Stimulated activated CD8-positive, alpha-beta memory T cell treated with anti-CD3 and anti-CD28 coated beads, Interleukin-2, amount 100 ng/mL, for 48 hours (primary cell): ENCODE measurements at places on chromosomes 5 and 9.

DNA sequence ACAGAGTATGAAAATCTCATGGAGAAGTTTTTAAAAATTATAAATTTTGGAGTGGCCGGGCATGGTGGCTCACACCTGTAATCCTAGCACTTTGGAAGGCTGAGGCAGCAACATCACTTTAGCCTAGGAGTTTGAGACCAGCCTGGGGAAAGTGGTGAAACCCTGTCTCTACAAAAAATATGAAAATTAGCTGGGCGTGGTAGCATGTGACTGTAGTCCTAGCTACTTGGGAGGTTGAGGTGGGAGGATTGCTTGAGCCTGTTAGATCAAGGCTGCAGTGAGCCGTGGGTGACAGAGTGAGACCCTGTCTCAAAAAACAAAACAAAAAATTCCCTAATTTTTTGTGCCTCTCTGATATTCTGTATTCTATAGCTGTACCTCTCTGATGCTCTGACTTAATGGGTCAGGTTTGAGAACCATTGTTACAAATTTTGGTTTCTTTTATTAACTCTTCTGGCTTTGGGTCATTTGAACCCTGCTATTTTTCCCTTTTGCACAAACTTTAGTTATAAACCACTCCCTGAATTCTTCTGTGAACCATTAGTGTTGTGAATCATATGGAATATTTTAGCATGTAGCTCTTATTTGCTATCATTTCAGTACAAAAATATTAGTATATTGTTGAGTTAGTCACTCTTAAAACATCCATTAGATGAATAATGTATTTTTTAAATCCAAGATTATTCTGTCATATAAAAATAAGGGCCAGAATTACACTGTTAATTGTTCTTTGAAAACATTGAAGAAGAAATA, 51.0 kb downstream of the FER start:
- DNase-seq: no peak

GRCh38 chr9:91303741-91304415, 57.8 kb downstream of the AUH start:
- no peak for DNase-seq

GRCh38 chr5:120538149-120538548, 74.0 kb downstream of the PRR16 start:
- DNase-seq: no peak

- peak; percentile 25 for DNase-seq
These were observed 126.6 kb upstream of the IL12B start for GRCh38 chr5:159456722-159457465.

GRCh38 chr9:17852108-17852507, 273.2 kb downstream of the SH3GL2 start:
- DNase-seq: no peak

- no peak for DNase-seq
These were observed 290.6 kb upstream of the IRX4 start for GRCh38 chr5:2173151-2173834.

DNA sequence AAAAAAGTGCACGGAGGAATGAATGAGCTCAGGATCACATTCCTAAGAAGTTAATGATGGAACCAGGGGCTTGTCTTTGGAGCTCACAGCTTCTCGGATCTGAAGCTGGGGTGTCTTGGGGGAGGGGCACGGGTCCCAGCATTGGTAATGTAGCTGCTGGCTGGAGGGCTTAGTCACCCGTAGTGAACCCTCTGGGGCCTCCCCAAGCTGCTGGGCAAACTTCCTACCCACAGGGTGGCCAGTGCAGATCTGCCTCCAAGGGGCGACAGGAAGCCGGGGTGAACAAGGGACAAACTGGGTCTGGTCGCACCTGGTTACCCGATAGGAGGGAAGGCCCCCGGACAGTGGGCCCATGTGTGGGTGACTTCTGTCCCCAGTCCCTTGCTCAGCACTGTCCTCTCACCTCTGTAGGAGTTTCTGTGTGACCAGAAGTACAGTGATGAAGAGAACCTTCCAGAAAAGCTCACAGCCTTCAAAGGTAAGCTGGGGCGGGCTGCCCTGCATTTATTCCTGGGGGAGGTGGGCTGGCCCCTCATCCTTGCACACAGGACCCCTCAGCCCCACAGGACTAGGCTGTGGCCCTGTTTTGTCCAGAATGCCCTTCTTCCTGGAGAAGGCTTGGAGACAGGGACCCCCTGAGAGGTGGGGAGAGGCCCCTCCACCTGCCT, 14.1 kb upstream of the NUP214 start:
- no peak for DNase-seq

DNA sequence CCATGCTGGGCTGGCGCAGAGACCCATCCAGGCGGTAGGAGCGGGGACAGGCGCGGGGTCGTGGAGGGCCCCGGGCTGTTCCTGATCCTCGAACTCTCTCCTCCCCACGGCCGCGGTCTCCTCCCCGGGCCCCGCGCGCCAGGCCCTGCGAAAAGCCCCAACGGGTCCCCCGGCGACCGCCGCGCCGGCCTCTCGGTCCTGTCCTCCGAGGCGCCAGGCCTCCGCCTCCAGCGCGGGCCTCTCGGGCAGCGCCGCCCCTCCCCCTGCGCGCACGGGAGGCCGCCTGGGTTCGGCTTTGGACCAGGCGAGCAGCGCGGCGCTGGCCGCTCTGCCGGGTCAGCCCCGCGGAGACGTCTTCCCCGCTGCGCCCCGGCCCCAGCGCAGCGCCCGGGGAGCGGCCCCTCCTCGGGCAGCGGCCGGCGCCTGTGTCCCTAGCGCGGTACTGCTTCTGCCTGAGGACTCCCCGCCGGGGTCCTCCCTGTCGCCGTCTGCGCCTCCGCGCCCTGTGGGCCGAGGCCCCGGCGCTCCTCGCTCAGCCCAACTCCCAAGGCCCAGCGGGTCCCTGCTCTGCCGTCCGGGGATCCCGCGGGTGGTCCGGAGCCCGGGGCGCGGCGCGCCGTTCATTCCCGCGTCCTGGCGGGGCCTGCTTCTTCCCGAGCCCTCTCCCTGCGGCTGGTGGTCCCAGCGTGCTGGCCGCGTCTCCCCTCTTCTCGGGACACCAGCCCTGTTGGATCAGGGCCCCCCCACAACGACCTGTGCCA, 13.4 kb downstream of the COL23A1 start:
- DNase-seq: no peak

GRCh38 chr5:106331415-106331814, 1339.3 kb downstream of the EFNA5 start:
- DNase-seq: no peak

DNA sequence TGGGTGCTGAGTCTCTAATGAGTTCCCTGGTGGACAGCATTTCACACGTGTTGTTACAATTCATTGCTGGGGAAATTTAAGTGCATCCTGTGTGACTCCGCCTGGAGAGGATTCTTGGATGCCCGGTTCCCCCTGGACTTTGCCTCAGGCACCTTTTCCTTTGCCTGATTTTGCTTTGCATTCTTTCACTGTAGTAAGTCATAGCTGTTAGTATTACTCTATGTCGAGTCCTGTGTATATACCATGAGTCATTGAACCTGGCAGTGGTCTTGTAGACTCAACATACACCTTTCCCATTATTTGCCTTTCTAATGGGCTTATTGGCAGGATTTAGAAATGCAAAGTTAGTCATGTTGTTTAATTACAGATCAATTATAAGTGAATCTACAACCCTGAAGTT, 81.9 kb upstream of the DHFR start:
- no peak for DNase-seq

GRCh38 chr9:122816163-122816867, 12.1 kb downstream of the PDCL start:
- DNase-seq: no peak

DNA sequence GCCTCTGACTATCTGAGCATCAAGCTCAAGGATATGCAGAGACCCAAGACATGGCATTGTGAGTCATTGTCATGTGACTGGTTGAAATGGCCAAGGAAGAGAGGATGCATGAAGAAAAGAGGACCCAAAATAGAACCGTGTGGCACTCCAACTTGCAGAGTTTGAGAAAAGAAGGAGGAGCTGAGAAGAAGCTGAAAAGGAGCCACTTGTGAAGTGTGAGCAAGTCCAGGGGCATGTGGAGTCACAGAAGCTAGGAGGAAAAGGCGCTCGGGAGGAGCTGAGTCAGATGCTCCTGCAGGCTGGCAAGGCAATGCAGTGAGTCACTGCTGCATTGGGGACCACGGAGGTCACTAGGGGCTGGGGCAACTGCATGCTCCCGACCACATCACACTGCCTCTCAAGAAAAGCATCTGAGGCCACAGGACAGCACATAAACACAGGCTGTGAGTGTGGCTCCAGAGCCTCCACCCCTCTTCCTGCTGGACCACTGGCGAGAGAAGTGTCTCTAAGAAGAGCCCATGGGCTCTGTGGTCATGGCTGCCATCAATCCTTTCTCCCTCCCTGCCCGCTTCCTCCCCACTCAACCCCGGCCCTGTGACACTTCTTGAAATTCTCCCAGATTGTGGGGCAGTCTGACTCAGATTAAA, 197.6 kb downstream of the DRD1 start:
- DNase-seq: peak; percentile 26

GRCh38 chr5:135178476-135179155, 144.6 kb upstream of the PITX1 start:
- no peak for DNase-seq

DNA sequence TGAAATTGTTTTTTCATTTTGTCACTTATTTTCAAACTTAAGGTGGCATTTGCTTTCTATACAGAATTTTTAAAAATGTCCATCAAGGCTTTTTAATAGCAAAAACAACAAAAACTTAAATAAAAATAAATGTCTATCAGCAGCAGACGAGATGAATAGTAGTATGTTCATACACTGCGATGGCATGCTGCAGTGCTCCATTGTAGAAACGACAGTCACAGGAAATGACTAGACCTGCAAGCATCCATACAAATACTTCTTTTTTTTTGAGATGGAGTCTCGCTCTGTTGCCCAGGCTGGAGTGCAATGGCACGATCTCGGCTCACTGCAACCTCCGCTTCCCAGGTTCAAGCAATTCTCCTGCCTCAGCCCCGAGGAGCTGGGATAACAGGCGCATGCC, 41.4 kb downstream of the COL23A1 start:
- DNase-seq: no peak

GRCh38 chr9:70049236-70049635, 5.6 kb downstream of the MAMDC2 start:
- no peak for DNase-seq

DNA sequence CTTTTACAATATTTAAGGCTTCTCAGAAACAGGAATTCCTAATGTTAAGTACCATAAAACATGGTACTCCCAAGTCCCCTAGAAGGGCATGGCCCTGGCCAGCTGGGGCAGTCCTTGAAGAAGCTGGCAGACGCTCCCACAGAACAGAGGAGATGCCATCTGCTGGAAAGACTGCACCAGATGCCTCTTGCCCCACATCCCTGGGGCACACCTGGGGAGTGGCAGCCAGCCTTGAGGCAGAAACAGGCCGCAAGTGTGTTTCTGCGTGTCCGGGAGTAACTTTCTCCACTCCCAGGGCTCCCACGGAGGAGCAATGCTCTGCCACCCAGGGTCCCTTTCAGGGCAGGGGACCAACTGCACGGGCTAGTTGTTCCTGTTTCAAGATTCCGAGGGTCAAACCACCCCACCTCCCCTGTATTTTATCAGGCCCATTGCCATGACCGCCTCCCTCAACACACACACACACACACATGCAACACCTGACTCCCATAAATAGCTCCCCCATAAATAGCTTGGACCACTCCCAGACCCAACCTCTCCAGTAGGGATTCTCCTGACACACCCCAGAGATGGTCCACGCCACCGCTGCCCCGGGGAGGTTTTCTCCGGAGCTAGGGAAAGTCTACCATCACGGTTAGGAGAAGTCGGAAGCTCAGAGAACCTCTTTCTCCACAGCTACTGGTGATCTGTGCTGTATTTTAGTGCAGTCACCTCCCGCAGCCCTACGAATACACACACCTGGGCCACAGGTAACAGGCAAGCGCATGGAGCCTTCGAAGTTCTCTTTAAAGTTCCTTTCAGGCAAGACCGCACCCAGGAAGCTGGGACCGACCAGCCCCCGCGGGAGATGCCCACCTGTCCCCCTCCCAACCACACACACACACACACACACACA, 1.5 kb downstream of the SPOCK1 start:
- no peak for DNase-seq

DNA sequence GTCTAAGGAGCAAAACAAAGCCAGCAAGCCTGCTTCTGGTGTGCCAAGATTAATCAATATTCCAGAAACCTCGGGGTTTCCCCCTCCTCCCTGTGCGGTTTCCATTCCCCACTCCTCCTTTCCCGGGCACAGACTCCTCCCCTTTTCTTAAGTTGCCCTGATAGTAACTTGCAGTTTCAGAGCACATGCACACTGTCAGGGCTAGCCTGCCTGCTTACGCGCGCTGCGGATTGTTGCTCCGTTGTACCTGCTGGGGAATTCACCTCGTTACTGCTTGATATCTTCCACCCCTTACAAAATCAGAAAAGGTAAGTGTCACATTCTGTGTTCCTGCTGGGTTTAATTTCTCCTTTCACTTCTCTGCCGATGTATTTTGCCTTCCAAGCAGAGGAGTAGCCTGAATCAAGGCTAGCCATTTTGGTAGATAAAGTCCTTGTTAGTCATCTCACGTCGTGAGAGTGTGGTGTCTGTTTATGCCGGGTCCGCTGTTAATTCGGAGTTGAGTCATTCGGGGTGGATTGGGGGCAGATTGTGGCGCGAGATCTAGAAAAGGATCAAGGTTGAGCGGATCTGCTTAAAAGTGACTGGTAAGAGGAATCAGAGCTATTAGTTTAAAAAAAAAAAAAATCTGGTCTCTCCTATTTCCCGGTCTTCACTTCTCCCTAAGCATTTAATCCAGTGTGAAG, at the start of gene SLC1A3:
Gene SLC1A3, plus strand, starts transcription at position 179 of the 686 bp plus-strand sequence. CDS start 1,818 bp downstream, outside the sequence.
- DNase-seq: peak; percentile 28

GRCh38 chr9:69542058-69542457, 130.1 kb downstream of the APBA1 start:
- DNase-seq: no peak

DNA sequence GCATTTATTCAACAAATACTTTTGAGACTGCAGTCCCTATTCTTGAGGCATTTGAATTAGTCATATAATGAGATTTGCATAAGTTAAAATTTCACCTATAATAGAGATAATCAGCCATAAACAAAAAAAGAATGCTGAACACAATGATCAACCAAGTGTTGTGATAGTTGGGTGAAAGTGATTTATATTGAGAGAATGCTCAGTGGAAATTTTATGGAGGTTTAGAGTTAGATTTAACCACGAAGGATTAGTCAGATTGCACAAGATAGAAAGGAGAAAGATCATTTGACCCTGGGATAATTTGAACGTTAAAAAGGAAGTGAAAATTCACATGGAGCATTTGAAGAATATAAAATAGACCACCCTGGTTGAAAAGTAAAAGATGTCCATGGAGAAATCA, 356.2 kb downstream of the NPR3 start:
- DNase-seq: no peak

- DNase-seq: no peak
These were observed 58.6 kb upstream of the GARNL3 start for GRCh38 chr9:127205952-127206351.

GRCh38 chr5:171893290-171893886, 107.8 kb downstream of the SMIM23 start:
- no peak for DNase-seq

- DNase-seq: no peak
These were observed 57.0 kb downstream of the NREP start for GRCh38 chr5:111699976-111700375.

DNA sequence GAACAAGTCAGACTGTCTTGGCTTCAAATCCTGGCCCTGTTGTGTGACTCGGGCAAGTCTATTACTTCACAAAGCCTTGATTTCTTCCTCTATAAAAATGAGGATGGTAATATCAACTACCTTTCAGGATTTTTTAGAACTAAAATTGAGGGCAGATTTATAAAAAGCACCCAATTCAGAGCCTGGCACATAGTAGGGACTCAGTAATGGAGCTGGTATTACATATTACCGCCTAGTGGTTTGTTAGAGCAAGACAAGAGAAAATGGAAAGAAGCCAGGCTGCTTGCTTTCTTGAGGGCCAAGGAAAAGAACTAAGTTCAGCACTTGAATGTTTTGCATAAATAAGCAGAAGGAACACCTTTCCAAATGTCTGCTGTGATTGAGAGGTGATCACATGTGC, 19.4 kb downstream of the ZNF346 start:
- DNase-seq: no peak
